RPMI7951 (cell line): ENCODE measurements at places on chromosomes 12 and 14. TPM values are rescaled to one million over a fixed set of nuclear protein-coding genes. Genes with fewer than 3 reads are reported as not detected.

GRCh38 chr12:31658471-31659086, 909 bp upstream of the ETFBKMT start:
- no peak for DNase-seq

DNA sequence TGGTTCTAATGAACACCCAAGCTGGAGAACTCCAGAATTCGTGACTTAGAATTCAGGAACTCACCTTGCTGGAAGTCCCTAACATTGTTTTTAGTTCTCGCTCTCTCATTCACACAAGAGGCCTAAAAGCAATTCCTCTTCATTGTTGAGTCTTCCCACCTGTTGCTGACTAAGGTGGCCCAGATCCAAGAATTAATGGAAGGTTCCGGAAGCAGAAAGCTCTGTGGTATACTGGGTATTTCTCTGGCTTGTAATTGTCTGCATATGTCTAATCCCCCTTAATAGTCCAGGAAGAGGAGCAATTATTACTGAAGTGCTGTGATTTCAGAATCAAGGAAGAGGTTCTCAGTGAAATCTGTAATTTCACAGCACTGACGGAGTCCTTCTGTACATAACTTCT, 31.4 kb downstream of the TMEM233 start:
- peak; percentile 56 for DNase-seq

GRCh38 chr12:4302881-4303280, 18.1 kb upstream of the TIGAR start:
- DNase-seq: no peak

GRCh38 chr14:22422238-22422637, 166.8 kb downstream of the DAD1 start:
- DNase-seq: no peak

GRCh38 chr12:127595506-127595905, 671.5 kb upstream of the TMEM132C start:
- DNase-seq: no peak

DNA sequence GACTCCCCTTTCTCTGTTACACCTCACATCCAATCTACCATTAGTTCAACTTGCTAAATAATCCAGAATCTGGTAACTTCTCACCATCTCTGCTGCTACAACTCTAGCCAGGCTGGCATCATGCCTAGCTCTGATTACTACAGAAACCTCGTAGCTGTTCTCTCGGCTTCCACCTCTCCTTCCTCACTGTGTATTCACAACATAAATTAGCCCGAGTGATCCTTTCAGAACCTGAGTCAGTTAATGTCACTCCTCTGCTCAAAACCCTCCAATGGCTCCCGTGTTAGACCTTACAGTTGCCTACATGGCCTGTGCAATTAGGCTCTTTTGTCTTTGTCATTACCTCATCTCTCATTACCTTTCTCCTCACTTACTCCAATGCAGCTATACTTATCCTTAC, 139.4 kb downstream of the PDE3A start:
- DNase-seq: no peak

GRCh38 chr14:100864206-100864605, 38.3 kb downstream of the MEG3 start:
- DNase-seq: no peak

GRCh38 chr12:91774434-91774921, 371.2 kb downstream of the BTG1 start:
- DNase-seq: peak; percentile 68

DNA sequence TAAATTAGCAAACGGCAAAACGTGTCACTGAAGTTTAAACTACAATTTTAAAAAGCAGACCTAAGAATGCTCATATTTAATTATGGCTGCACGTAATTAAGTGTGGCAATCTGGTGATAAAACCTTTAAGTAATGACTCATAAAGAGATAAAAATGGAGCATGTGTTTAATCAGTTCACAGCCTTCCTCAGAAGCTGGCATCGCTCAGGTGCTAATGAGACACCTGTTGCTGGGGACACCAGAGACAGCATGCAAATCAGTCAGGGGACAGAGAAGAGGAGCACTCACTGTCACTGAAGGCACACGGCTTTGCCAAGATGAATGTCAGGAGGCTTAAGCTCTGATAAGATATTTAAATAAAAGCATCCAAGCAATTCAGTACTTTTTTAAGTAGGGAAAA, 840.3 kb downstream of the GALC start:
- no peak for DNase-seq

GRCh38 chr12:107372229-107372658, 278.9 kb upstream of the CRY1 start:
- peak; percentile 35 for DNase-seq

- DNase-seq: no peak
These were observed 16.4 kb downstream of the TRMT61A start for GRCh38 chr14:103545219-103545914.

DNA sequence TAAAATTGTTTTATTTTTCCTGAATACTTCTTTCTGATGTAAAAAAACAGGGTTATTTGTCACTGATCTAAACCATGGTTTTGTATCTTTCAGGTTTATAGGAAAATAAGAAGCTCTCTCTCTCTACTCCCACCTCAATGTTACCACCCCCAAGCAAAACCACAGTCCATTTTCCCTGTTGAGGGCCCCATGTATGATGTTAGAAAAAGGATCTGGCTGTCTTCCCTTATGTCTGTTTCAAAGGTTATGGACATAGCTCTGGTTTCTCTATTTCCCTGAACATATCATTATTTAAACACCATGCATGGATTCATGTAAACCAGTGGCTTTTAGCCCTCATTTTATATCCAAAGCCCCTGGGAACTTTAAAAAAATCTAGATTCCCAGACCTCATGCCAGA, 649.0 kb upstream of the TBX3 start:
- DNase-seq: no peak

DNA sequence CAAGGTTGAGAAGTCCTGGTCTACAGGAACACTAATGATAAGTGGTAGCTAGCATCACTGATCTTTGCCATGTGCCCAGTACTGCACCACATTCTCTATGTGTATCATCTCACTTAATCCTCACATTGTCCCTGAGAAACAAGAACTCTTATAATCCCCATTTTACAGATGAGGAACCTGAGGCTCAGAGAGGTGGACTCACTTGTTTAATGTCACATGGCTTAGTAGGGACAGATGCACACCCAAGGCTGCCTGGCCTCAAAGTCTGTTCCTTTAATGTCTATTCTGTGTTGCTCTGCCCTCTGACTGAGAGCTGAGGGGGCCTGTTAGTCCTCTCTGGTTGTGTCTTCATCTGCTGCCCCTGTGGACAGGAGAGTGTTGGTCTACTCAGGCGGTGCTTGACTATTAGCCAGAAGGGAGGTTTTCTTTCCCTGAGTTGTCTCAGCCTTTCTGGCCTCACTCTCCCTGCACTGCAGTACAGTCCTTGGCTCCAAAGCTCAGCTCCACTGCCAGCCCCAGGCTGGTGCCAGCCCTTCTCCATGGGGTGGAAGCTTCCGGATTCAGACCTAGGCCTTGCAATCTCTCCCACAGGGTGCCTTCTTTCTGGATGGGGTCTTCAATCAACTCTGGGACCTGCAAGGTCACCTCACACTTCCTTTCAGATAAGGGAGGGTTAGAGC, 4.9 kb upstream of the DYNLL1 start:
- no peak for DNase-seq

GRCh38 chr14:104290058-104290667, 151.8 kb downstream of the KIF26A start:
- DNase-seq: no peak

DNA sequence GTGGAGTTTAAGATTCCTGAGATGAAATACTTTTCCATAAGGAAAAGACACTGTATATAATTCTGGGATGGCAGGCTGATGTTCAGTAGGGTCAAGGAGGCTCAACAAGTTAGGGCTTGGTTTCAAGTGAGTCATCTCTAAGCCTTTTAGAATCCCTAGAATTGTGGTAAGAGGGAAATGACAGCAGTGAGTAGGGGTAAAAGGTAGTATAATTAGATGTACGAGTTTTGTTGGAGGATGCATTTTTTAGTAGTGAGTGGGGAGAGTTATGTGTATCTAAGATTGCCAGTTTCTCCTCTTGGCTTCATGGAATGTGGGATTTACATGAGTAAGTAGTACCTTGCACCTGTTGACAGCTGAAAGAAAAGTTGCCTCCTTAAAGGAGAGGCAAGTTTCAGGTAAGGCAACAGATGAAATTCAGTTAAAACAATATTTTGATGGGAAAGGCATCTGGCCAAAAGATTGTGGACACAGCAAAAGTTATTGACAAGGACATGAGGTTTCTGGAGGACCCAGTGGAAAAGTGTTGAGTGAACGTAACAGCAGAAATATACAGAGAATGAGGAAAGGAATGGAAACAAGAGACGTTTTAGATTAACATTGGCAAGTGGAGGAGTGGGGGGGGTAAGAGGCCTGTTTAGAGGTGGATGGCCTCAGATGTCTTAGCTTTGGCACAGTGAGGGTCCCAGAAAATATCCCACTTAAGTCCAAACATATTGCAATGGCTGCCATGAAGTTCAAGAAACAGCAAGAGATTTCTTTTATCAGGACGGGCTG, 21.8 kb downstream of the LMO3 start:
- no peak for DNase-seq

GRCh38 chr12:108856428-108857157, 790 bp downstream of the SSH1 start:
- peak; percentile 83 for DNase-seq

DNA sequence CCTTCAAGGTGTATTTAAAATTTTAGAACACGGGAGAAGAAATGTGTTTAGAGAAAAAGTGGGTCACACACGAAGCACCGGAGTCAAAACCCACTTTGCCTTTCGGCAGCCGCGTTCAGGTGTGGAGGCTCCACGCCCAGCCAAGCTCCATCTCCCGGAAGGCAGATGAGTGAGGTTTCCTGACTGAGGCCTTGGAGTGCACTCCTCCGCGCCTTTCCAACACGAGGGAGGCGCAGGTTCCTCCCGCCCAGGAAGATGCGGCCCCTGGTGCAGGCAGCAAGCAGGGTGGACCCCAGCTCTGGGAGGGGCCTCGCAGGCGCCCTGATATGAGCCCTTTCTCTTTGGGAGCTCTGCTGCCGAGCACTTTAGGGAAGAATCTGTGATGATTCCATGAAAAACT, 22.5 kb downstream of the MTA1 start:
- no peak for DNase-seq

- no peak for DNase-seq
These were observed 77.8 kb downstream of the DDX51 start for GRCh38 chr12:132066345-132066685.

GRCh38 chr12:586318-587071, 76.8 kb downstream of the NINJ2 start:
- no peak for DNase-seq

- peak; percentile 38 for DNase-seq
These were observed 3.3 kb upstream of the CHURC1 start for GRCh38 chr14:64910847-64911495.

GRCh38 chr12:82659343-82660207, 27.1 kb upstream of the TMTC2 start:
- no peak for DNase-seq

DNA sequence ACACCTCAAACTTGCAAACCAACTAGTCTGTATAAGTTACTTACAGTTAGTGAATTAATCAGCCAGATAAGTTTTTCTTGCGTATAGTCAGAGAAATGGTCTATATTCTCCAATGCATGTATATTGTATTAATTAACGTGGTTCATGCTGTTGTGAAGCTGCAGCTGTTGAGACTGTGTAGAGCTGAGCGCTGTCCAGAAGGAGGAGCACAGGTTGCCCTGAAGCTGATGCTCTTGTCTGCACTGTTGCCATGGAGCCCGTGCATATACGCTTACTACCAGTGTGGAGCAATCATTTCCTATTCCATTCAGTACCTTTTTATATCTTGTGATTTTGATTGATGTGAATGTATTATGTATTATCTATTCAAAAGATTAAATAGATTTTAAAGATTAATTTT, 74.3 kb upstream of the ARID2 start:
- DNase-seq: no peak

DNA sequence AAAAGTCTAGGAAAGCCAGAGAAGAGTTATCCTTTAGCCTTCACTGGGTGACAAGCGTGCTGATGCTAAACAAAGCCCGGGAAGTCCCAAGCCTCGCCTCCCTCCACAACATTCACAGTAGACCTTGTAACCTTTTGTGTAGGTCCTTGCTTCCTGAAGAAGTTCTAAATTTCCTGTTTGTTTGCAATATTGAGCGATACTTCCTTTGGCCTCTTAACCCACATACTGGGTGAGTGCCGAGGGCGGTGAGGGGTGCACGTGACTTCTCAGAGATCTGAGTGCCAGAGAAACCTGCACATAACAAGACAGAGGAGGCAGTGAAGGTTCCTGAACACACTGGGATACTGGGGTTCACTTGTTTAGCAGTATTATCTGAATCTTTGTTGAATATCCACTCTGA, 134.3 kb downstream of the PLXNC1 start:
- DNase-seq: no peak

The LIN7A gene
- total RNA-seq: under 0.01 TPM in 1 of 2 replicates, not detected in the other

The SOAT2 gene
- not detected in 2 replicates for total RNA-seq

The TSPAN11 gene
- 0.29 and 0.48 TPM in 2 replicates for total RNA-seq

The OR6C2 gene
- not detected in 2 replicates for total RNA-seq

The SYCP3 gene
- 0.20 TPM in 1 of 2 replicates, not detected in the other for total RNA-seq

The DGLUCY gene
- 13.6 and 15.6 TPM in 2 replicates for total RNA-seq

The RAB35 gene
- total RNA-seq: 16.6 and 16.8 TPM in 2 replicates

The VSIG10 gene
- 15.6 and 18.3 TPM in 2 replicates for total RNA-seq

The B4GALNT1 gene
- 11.9 and 14.4 TPM in 2 replicates for total RNA-seq

The DIO3 gene
- not detected in 2 replicates for total RNA-seq

The FZD10 gene
- total RNA-seq: not detected in 2 replicates

The GALC gene
- total RNA-seq: 10.8 and 14.8 TPM in 2 replicates

The PPP4R4 gene
- total RNA-seq: 0.36 and 0.39 TPM in 2 replicates
